Endodermal cell (in vitro differentiated cells): ENCODE measurements at places on chromosomes 12 and 14.

- DNase-seq = peak; percentile 63
Observed at GRCh38 chr14:70186900-70187451, 1.8 kb downstream of the SLC8A3 start.

- no peak for DNase-seq
Observed at GRCh38 chr12:58415716-58416115, 474.3 kb downstream of the ATP23 start.

GRCh38 chr12:24044941-24045703 lies 95.7 kb upstream of the SOX5 start:
- no peak for DNase-seq

GRCh38 chr12:89507015-89507824 lies 17.4 kb downstream of the GALNT4 start:
- DNase-seq = no peak

GRCh38 chr14:44508834-44509233 lies 1.8 kb upstream of the FSCB start:
- no peak for DNase-seq

DNA sequence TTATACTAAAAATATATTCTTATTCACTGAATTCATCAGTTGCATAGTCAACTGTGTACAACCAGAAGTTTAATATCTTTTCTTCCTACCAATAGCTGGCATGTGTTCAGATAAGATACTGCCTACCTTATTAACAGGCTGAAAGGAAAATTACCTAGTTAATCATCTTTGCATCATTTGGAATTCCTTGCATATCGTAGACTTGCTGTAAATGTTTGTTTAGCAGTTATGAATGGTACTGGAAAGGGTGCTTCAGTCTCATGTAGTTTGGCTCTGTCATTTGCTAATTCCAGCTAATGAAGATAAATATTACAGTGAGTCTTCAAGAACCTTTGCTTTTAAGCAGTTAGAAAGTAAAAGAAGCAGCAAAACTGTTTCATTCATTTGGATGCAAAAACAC lies 84.4 kb downstream of the PPHLN1 start:
- DNase-seq = no peak

DNA sequence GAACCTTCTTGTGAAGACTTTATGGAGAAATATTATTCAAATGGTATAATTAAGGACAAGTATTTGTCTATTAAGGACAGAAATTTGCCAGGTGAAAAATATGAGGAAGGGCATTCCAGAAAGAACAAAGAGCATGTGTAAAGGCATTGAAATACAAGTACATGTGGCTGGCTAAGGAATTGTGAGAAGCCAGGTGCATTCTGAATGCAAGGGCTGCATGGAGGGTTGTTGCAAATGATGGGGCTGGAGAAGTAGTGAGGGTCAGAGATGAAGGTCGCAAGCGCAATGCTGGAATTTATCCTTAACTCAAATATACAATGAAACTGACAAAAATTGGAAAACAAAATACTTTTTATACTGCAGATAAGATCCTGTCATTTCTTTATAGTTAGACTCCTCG lies 437.7 kb downstream of the ADAMTS20 start:
- DNase-seq = no peak

DNA sequence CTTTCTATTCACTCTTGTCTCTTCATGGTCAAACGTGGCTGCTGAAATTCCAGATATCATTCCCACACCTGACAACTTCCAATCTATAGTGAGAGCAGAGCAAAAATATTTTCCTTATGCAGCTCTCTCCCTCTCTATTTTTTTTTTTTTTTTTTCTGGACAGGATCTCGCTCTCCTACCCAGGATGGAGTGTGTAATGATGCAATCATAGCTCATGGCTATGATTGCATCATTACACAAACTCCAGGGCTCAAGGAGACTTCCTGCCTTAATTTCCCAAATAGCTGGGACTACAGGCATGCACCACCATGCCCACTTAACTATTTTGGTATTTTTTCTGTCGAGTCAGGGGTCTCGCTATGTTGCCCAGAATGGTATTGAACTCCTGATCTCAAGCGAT lies 1398.9 kb downstream of the AACS start:
- no peak for DNase-seq

GRCh38 chr12:108570743-108571608 lies 8.6 kb downstream of the ISCU start:
- peak; percentile 52 for DNase-seq

- no peak for DNase-seq
Observed at GRCh38 chr12:13002301-13003097, 2.4 kb upstream of the HEBP1 start.

- DNase-seq = no peak
Observed at GRCh38 chr14:22073801-22074200, 400.2 kb upstream of the OR4E1 start.

GRCh38 chr12:25119020-25119419 lies 75.9 kb downstream of the DNAI7 start:
- no peak for DNase-seq

GRCh38 chr12:27333403-27334009 lies 870 bp downstream of the BMAL2 start:
- no peak for DNase-seq

- DNase-seq = peak; percentile 91
Observed at GRCh38 chr14:30375296-30375892, 183.6 kb upstream of the G2E3 start.

- DNase-seq = peak; percentile 63
Observed at GRCh38 chr14:101525640-101526527, 35.4 kb upstream of the DIO3 start.

- DNase-seq = no peak
Observed at GRCh38 chr14:66539034-66539433, 31.1 kb downstream of the GPHN start.

GRCh38 chr14:77306851-77307496 lies 13.7 kb downstream of the POMT2 start:
- DNase-seq = no peak

DNA sequence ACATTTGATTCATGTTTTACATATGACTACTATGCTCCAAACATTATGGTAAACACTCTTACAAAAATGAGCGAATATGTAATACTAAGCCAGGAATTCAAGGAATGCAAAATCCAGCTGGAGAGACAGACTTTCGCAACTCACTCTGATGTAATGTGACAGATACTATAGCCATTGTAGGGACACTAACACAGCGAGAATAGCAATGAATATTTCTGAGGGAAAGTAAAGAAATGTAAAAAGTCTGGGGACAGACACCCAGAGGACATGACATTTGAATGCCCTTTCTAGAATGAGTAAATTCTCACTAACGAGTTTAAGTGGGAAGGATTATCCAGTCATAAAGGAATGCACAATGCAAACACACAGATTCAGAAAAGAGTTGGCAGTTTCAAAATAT lies 121.9 kb downstream of the PIK3C2G start:
- DNase-seq = no peak

DNA sequence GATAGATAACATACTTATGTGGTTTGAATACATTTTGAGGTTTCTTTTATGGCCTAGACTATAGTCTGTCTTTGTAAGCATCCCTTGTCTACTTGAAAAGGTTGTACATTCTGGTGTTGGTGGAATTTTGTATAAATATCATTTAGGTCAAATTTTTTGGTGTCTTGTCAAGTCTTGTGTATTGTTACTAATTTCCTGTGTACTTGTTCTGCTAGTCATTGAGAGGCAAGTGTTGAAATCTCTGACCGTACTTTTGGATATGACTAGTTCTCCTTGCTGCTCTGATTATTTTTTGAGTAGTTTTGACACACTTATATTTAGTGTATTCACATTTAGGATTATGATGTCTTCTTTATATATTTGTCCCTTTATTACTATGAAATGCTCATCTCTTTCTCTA lies 219.6 kb downstream of the CCDC91 start:
- no peak for DNase-seq

DNA sequence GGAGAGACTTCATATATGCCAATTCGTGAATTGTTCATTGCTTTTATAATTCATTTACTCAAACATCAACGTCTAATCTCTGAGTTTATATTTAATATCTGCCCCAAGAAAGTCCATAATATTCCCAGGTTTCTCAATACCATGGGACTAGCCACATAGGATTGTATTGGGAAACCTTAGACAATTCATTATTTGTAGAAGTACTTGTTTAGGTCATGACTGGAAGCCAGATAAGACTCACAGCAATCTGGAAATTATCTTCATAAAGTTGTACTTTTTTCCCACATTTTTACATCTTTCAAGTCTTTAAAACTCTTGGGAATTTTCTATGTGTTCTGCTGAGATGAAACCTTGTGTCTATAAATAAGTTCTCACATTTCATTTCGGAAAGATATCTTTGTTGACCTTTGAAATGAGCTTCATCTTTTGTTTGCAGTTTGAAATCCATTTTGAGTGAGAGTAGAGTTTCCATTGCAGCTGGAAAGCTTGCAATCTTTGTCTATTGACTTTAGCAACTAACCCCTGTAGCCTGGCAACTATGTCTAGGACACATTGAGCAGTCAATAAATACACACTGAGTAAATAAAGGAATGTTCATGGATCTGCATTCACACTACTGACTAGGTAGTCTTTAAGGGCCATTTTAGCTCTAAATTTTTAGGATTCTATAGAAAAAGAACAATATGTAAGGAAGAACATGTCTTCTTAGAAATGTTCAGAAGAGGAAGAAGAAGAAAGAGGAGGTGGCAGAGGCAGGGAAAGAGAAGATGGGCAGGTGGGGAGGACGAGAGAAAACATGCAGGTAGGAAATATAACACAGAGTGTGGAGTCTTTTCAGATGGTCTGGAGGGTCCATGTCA lies 154.4 kb downstream of the LRIG3 start:
- DNase-seq = no peak
